MCF 10A (cell line): ENCODE measurements at places on chromosomes 2 and 18. TPM values are rescaled to one million over a fixed set of nuclear protein-coding genes. Genes with fewer than 3 reads are reported as not detected.

Gene KCNG2
- total RNA-seq: not detected in 2 replicates

Gene LAMA3
- total RNA-seq: 269 and 371 TPM in 2 replicates

DNA sequence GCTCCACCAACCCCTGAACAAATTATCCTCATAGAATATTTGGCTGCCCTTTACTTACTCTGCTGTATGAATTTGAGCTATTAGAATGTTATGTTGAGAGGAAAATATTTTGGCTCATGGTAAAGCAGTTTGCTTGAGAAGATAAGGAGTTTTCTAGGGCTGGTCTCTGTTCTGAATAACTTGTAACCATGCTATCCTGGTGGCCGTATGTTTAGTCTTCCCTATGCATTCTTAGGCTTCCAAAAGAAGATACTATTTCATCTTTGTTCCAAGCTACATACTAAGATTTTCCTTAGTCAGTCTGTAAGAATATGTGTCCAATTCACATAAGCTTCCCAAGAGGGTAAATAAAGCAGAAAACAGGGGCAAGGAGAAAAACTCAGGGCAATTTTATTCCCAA is 1105.1 kb upstream of the PIK3C3 start:
- no peaks in the 10 kb centered on the region for H3K36me3 ChIP-seq
- DNase-seq: no peak
- H3K27ac ChIP-seq: peak overlapping the region; percentile 1
- H3K4me1 ChIP-seq: peaks cover 22% of the 10 kb centered on the region
- H3K4me3 ChIP-seq: no peak overlapping the region

GRCh38 chr2:219530048-219530963 is 13.3 kb downstream of the CHPF start:
- H3K27me3 ChIP-seq: peaks cover 64% of the 10 kb centered on the region
- DNase-seq: peak; percentile 76
- H3K36me3 ChIP-seq: no peaks in the 10 kb centered on the region

DNA sequence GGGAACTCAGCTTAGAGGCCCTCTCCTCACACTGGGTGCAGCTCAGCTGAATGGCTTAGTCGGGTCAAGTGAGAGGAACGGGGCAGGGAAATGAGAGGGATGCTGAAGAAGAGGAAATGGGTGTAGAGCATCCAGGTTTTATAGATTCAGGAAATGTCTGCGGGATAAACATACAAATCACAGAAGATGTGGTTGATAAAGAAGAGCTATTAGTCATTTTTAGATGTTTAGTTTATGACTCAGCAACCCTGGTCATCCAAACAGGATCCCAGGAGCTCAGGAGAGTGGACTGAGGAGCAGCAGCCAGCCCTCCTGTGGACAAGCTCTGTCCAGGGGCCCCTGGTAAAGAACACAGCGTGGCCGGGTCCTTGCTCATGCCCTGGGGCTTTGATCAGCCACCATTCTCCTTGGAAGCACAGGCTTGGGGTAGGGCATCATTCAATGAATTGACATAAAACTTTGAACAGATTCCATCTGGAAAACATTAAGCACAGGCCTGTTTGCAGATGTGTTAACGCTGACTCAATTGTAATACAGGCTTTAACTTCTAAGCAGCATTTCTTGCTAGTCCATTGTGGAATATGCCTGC is 83.0 kb downstream of the NPAS2 start:
- H3K36me3 ChIP-seq: peaks cover 19% of the 10 kb centered on the region
- no peak overlapping the region for H3K27ac ChIP-seq
- H3K27me3 ChIP-seq: no peaks in the 10 kb centered on the region
- DNase-seq: peak; percentile 90

DNA sequence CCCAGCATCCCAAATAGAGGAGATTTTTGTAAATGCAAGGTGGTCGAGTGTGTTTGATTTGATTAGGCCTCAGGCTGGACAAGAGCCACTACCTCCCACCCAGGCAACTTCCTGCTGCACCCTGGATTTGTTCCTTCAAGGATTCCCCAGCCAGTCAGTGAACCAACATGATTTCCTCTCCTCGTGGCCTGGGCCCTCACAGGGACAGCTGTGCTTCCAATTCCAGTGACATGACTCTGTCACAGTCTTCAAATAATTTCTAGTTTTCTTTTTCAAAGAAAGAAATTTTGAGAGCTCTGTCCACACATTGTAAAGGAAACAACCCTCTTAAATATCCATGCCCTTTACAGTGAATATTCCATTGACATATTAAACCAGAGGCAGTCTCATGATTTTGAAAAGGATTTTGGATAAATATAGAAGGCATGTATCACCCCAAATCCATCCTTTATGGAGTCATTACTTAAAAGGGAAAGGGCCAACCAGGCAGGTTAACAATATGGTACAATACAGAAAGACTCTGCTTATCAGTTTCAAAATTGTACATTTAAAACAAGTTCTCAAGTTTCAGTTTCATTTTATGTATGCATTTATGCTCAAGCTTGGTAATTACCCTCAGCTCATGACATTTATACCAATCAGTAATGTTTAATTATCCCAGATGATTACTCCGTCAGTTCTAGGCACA is 121.3 kb upstream of the FOSL2 start:
- peaks cover 64% of the 10 kb centered on the region for H3K4me1 ChIP-seq
- H3K27ac ChIP-seq: peak overlapping the region; percentile 90
- no peaks in the 10 kb centered on the region for H3K27me3 ChIP-seq
- no peak for DNase-seq
- no peak overlapping the region for H3K4me3 ChIP-seq

GRCh38 chr18:54684784-54685183 is 93.7 kb downstream of the DYNAP start:
- H3K27ac ChIP-seq: no peak overlapping the region
- no peaks in the 10 kb centered on the region for H3K27me3 ChIP-seq
- H3K4me1 ChIP-seq: peaks cover 1% of the 10 kb centered on the region
- H3K4me3 ChIP-seq: no peak overlapping the region
- DNase-seq: no peak

GRCh38 chr18:60053747-60054304 is 154.0 kb downstream of the PMAIP1 start:
- H3K36me3 ChIP-seq: no peaks in the 10 kb centered on the region
- peaks cover 23% of the 10 kb centered on the region for H3K27me3 ChIP-seq
- no peak overlapping the region for H3K4me3 ChIP-seq
- DNase-seq: peak; percentile 97
- H3K4me1 ChIP-seq: peaks cover 11% of the 10 kb centered on the region
- peak overlapping the region; percentile 64 for H3K27ac ChIP-seq

DNA sequence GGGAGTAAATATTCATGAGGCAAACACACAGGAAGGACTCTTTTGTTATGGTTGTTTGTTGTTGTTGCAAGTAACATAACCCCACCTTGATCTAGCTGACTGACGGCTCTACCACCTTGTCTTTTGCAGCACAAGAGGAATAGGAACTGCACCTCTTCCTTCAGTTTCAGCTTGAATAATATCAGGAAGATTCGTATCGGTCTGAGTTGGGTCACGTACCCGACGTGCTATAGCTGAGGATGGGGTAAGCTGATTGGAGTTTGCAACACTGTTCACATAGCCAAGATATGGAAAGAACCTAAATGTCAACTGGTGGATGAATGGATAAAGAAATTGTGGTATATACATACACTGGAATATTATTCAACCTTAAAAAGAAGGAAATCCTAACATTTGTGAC is 14.5 kb upstream of the IL1RN start:
- H3K4me1 ChIP-seq: peaks cover 9% of the 10 kb centered on the region
- no peak overlapping the region for H3K4me3 ChIP-seq
- no peaks in the 10 kb centered on the region for H3K27me3 ChIP-seq
- no peak for DNase-seq

DNA sequence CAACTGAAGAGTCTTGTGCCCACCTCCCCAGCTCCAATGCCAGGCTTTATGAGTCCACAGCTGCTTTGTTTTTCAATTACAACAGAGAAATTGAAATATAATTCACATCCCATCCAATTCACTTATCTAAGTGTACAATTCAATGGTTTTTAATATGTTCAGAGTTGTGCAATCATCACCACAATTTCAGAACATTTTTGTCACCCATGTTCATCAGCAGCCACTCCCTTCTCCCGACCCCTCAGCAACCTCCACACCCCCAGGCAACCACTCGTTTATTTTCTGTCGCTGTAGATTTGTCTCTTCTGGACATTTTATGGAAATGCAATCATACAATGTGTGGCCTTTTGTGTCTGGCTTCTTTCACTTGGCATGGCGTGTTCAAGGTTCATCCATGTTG is 23.3 kb downstream of the INHBB start:
- H3K27ac ChIP-seq: no peak overlapping the region
- H3K4me3 ChIP-seq: no peak overlapping the region
- no peak for DNase-seq
- H3K4me1 ChIP-seq: no peaks in the 10 kb centered on the region
- peaks cover 8% of the 10 kb centered on the region for H3K27me3 ChIP-seq
